ENCODE measurements at places on chromosomes 12 and 14.

DNA sequence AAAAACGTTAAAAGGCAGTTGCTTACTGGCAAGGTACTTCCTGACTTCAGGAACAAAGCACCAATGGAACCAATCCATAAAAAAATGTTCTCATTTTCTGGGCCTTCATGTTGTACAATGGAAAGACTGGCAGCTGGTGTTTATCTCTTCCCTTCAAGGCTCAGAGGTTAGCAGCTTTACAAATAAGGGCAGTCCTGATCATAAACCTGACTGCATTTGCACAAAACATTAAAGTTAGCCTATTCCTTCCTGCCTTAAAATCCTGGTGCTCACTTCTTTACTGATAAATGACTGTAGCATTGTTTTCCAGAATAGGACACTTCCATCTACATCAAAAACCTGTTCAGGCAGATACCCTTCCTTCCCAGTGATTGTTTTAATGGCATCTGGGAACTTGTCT, 19.2 kb downstream of the IL26 start:
- DNase-seq = no peak

DNA sequence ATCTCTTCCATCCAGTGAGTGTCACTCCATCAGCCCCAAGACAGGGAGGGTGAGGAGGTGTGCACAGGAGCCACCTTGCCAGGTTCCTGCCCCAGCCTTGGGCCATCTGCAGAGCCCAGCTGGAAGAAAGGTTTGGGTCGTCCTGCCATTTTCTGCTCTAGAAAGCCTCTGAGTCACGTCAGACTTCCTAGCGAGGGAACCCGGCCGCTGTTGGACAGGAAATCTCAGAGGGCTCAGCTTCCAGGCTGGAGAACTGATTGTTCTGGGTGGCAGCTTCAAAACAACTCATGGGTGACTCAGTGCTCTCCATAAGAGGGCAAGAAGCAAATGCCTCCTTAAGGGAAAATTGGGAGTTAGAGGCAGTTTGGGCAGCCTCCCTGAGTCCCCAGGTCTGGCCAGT, 16.6 kb downstream of the HIP1R start:
- no peak for DNase-seq

DNA sequence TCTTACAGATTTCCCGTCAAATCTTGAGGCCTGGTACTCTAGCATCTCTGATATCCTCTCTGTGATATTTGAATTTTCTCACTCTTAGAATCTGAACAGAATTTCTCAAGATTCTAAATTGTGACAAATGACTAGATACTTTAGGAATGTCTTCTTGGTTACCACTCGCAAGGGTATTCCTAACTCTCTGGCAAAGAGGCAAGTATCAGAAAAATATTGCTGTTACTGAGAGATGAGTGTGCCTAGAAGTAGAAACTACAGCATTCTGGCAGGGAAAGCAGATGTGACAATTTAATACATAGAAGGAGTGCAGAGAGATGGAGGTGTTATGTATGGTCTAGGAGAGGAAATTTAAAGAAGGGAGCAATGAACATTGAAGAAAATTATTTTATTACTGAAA, 467.8 kb downstream of the LRIG3 start:
- DNase-seq = no peak

DNA sequence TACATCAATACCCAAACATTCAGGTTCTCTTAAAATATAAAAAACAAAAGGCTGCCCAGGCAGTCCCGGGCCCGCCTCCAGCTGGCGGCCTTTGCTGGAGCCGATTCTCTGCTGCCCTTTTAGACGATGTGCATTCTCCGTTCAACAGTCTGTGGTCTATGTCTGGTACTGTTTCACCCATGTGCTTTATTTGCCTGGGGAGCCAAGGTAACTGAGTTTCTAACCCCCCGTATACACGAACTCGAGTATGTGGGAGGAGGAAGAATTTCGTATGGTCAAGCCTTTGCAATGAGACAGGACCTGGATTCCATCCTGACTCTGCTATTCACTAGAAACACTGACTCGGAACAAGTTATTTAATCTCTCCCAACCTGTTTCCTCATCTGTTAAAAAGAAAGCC, 54.1 kb upstream of the GPR68 start:
- no peak for DNase-seq

GRCh38 chr12:53498235-53498630, 1.0 kb downstream of the MAP3K12 start:
- DNase-seq = no peak

DNA sequence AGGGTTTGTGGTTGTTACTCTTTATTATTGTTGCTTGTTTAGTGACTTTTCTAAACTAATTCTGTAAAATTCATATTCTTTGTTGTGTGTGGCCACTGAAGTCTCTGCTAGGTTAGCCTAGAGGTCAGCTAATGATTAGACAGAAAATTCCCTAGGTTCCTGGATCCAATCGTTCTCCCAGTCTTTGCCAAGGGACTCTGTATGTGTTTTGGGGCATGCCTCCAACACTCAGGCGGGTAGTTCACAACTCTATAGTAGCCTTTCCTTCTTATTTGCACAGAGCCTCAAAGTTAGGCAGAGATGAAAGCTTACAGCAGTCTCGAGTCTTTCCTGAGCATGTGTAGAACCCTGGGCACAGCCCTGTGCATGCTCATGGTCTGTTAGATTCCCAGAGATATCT, 32.7 kb upstream of the RIN3 start:
- no peak for DNase-seq

GRCh38 chr14:24298892-24299254, 707 bp downstream of the DHRS1 start:
- DNase-seq = no peak

DNA sequence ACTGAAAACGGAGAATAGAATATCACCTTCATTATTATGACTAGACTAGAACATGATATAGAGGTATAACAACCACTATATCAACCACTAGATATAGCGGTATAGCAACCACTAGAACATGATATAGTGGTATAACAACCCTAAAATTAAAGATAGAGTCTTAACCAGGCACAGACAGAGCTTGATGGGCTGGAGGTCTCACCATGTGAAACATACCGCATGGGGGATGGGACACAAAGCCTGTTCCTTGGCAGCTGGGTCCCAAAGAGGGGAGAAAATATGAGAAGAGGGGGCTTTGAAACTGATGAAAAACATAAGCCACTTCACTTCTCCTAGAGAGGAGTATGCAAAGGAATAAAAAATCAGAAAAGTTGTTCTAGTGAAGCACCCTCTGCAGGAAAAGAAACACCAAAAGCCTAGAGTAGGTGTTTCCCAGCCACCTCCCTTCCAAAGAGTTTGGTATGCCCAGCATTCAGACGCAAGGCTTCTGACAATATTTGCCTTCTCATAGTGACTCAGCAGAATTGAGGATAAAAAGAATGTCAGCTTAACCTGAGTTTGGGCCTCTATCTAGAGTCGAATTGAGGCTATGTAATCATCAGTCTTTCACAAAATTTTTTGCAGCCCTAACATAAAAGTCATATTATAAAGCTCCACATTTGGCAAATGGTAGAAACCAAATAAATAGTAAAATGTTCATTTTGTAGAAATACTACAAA, 316.4 kb downstream of the NOVA1 start:
- no peak for DNase-seq

GRCh38 chr12:91529829-91530228, 347.2 kb upstream of the DCN start:
- no peak for DNase-seq

- DNase-seq = no peak
These were observed 580.2 kb downstream of the ETNK1 start for GRCh38 chr12:23204933-23205778.

DNA sequence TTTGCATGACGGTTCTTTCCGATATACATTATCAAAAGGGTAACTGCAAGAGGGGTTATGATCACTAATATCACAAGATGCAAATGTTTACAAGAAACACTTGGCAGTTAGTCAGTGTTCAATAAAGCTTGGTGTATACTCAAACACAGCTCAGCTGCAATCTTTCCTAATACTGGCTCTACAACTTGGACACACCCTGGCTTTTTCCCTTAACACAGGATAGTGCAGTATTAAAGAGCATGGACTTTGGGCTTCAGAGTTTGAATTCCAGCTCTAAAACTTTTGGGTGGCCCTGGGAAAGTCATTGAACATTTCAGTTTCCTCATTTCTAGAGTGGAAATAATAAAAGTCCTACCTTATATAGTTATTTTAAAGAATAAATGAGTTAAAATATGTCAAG, 107.0 kb downstream of the HECTD4 start:
- no peak for DNase-seq

DNA sequence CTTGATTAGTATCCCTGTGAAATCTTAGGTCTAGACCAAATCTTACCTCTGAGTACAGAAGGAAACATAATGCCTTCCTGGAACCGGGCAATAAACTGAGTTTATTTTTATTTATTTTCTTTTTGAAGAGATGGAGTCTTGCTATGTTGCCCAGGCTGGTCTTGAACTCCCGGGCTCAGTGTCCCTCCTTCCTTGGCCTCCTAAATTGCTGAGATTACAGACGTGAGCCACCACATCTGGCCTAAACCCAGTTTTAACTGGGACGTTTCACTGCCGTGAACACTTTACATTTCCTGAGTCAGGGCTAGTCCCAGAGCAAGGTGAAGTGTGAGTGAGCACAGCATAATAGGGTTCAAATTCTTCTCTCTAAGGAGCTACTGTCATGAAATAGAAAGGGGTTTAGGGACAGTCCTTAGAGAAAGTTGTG, 671 bp downstream of the GUCY2C start:
- DNase-seq = no peak

GRCh38 chr12:113111247-113111646, 24.3 kb downstream of the RASAL1 start:
- DNase-seq = no peak

DNA sequence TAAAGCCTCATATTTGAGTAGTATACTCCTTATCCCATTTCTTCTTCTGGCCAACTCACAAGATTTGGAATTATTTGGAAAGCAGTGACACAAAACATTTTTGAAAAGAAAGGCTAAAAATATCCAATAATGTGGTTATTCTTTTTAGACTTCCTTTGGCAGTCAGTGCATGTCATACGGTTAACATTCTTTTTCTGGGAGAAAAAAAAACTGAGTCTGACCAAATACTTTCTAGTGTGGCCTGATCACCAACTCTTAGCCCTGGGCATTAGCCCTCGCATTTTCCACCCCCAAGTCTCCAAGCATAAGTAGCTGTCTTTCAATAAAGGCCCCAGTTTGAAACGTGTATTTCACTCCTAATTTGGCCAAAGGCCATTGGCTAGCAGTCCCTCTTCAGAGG, 5.9 kb downstream of the RASSF3 start:
- DNase-seq = no peak

GRCh38 chr12:62640910-62641448, 174.4 kb downstream of the MON2 start:
- no peak for DNase-seq

DNA sequence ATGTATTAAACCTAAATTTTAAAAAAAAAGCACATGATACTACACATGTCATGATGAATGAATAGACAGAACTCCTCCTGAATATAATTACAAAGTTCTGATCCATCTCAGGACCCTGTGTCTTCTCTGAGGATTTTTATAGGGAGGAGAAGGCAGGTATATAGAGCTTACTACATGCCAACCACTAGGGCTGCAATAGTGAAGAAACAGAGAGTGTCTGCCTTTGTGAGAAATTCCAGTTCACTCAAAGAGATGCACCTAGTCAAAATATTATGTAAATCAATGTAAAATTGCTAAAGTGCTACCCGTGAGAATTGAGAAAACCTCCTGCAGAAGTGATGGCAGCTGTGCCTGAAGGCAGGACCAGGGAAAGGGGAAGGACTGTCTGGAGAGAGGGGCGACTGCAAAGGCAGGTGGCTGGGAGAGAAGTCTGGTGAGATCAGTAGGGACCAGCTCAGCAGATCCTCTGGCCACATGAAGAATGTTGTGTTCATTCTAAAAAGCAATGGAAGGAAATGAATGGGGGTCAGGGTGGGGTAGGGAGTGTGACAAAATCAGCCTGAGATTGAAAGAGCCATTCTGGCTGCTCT, 15.1 kb downstream of the ABHD4 start:
- DNase-seq = no peak

GRCh38 chr14:70006699-70007098, 127.5 kb downstream of the SMOC1 start:
- DNase-seq = no peak

DNA sequence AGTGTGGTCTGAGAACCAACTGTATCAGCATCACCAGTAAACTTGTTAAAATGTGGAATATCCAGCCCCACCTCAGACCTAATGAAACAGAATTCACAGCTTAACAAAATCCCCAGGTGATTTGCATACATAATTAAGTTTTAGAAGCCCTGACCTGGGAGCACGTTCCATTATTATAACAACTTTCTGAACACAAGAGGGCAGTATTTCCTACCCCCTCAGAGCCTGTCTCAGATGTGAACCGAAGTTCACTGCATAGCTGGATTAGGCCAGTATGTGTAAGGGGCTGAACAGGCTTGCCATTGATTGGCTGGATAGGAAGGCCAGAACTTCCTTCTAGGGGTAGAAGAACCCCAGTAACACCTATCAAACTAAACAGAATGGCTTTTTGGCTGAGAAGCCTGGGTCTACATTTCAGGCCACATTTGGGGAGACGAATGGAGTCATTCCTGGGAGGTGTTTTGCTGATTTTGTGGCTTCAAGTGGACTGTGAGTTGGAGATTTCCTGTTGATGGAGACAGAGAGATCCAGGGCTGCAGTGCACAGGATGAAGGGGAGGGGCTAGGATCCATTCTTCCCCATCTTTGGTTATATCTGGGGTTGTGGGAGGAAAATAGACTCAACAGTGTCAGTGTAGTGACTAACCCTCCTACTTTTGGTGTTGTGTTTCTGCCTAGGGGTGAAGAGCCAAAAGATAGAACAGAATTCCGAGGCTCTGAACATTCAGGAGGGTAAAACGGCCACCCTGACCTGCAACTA, 94.7 kb upstream of the OR4E1 start:
- DNase-seq = no peak

- no peak for DNase-seq
These were observed 24.7 kb downstream of the ABCD4 start for GRCh38 chr14:74278080-74278479.

- DNase-seq = no peak
These were observed 4.9 kb upstream of the WIF1 start for GRCh38 chr12:65125975-65126374.

- no peak for DNase-seq
These were observed 239.4 kb upstream of the KRR1 start for GRCh38 chr12:75750716-75751306.

DNA sequence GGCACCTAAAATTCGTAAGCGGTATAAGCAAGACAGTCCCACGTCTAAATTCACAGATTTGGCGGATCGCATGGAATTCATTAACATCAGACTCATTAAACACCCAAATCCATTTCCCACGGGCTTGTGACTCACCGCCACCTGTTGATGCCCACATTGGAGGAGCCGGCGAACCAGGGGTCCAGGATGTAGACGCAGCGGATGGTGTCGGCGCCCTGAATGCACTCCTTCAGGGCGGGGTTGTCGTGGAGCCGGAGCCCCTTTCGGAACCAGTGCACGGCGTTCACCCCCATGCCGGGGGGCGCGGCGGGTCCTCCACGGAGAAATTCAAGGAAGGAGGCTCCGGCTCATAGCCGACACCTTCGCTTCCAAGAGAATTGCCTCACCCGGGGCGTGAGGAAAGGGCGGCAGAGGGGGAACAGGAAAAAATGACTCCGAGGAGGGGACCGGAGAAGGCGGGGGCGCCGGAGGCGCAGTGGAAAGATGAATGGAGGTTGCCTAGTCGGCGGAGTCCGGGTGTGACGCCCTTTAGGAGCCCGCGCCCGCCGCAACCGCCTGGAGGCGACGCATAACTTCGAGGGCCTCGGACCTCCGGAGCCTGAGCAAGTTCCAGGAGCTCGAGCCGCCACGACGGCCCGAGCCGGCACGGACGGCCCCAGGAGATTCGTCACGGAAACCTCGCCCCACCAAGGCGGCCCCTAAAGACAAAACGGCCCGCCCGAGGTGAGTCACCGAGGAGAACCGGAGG, 506 bp downstream of the CRY1 start:
- DNase-seq = peak; percentile 64
